ENCODE measurements at places on chromosomes 6 and 20. TPM values are rescaled to one million over a fixed set of nuclear protein-coding genes. Genes with fewer than 3 reads are reported as not detected.

Gene APMAP
- total RNA-seq, result 85.3 TPM

Gene SLC44A4
- total RNA-seq, result 0.19 TPM

Gene FHL5
- 12.9 TPM for total RNA-seq

Gene MEP1A
- not detected for total RNA-seq

Gene TP53TG5
- total RNA-seq, result not detected

DNA sequence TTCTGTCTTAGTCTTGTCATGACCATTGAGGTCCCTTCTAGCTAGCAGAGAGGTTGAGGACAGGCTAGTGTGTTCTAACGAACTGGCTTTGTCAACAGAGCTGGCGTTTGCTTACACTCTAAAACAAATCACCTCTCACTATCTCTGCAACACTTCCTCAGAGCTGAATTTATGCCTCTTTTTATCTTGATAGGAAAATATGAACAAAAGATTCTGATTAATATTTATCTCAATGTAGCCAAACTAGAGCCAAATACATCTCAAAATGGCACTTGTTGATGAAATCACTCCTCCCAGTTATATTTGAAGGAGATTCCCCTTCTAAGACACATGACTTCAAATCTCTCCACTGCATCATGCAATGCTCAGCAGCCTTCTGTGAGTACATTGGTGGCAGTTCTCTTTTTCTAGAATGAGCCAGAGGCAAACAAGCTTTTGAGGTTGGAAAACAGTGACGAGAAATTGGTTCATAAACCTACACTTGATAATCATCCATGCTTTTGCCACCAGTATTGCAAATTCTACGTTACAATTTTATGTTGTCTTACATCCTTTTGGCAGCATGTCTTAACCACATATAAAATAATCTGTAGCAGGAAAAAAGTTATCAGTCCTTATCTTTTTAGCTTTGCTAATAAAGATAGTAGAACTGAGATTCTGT lies 615.7 kb upstream of the CITED2 start:
- DNase-seq, result no peak

GRCh38 chr20:22861990-22862389 lies 173.1 kb upstream of the SSTR4 start:
- no peak for DNase-seq

GRCh38 chr6:10528158-10528981 lies 7.2 kb downstream of the GCNT2 start:
- no peak for DNase-seq

- no peak for DNase-seq
Measured at GRCh38 chr20:38134427-38135270, 30.4 kb downstream of the TGM2 start.

- no peak for DNase-seq
Measured at GRCh38 chr6:149064660-149065015, 252.9 kb upstream of the TAB2 start.

GRCh38 chr6:6714953-6715352 lies 126.4 kb downstream of the LY86 start:
- no peak for DNase-seq

DNA sequence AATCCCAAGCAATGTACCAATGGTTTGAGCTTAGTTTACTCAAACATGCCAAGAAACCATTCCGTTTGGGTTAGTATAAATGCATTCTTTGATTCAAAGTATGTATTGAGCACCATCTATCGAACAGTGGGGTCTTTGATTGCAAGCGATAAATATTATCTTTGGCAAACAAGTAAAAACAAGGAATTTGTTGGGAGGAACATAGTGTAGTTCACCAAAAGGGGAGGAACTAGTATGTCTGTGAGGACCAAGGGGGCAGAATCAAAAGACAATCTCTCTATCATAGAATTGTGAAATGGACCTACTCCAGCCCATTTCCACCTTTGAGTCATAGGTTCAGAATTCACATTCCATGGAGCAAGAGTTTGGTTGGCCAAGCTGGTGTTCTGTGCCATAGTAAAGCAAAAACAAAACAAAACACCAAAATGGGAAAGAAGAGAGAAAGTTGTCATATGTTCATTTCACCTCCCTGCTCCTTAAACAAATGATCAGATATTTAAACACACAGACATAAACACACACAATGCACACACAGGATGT lies 266.0 kb downstream of the TSHZ2 start:
- DNase-seq, result no peak

- no peak for DNase-seq
Measured at GRCh38 chr6:127606131-127606562, 29.2 kb downstream of the C6orf58 start.
